D721Med (cell line): ENCODE measurements at places on chromosomes 11 and 22.

GRCh38 chr22:19998232-19998951 lies 18.2 kb downstream of the ARVCF start:
- no peak for DNase-seq

DNA sequence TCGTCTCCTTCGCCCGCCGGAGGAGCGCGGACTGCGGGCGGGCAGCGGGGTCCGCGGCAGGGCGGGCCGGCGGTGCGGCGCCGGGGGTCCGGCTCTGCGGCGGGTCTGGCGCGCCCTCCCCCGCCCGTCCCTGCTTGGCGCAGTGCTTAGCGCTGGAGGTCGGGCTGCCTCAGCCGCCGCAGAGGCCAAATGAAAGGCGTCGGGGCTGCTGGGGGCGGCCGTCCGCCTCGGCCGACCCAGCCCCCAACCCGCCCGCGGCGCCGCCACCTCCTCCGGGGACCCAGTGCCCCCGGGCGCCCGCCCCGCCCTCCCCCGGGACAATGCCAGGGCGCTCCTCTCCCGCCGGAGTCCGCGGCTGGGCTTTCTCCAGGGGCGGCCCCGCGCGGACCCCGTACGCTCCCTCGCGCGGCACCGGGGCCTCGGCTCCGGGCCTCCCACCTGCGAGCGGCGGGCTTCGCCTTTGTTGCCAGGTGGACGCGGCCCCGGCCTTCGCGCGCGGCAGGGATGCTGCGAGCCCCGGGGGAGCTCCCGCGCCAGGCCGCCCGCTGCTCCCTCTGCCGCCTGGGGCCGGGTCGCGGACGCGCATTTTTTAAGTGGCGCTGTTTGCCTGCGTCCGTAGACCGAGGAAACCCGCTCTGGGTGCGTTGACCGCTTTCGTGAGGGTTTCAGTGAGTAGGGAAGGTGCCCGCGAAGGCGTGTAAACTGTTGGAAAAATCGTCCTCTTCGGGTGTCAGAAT lies 583 bp downstream of the APLP2 start:
- DNase-seq = no peak

GRCh38 chr22:43956805-43957463 lies 1.7 kb downstream of the SAMM50 start:
- no peak for DNase-seq

DNA sequence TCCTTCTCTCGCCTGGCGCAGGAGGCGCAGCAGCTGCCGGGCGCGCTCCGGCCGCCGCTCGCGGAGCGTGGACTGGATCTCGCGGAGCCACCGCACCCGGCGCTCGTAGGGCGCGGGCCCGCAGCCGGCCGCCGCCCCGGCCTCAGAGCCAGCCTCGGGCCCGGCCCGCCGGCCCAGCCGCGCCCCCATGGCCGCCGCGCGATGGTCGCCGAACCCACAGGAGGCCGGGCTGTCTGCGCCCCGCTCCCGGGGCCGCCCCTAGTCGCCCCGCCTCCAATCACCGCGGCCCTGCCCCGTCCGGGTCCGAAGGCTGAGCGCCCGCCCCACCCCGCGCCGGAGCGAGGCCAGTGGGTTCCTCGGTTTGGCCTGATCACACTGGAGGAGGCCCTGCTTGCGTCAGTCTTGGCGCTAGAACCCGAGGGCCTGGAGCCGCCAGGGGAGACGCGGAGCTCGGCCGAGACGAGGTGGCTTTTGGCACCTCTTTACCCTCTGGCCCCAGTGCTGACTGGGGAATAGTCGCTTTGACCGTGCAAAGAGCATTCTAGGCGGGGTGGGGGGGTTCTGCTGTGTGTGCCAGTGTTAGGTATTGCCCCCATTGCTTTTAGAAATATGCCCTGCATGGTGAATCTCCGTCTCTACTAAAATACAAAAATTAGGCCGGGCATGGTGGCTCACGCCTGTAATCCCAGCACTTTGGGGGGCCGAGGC lies at the start of gene LRRC75B:
Gene LRRC75B, minus strand, starts transcription at position 223 of the 708 bp plus-strand sequence. Its CDS starts 34 bp downstream, at position 189.
- DNase-seq = peak; percentile 96

DNA sequence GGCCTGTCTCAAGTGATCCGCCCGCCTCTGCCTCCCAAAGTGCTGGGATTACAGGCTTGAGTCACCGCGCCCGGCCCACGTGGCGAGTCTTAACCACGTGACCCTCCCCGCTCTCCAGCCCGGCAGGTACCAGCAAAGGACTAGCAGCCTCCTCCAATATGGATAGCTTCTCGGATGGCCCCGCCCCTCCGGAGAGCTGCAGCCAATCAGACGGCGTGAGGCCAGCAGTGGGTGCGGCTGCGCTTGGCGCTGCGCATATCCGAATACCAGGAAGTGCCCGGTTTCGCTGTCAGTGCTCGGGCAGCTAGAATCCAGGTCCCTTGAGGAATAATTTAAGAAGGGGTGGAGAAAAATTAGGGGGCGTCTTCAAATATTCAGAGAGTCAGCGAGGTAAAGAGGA lies 14.7 kb upstream of the PISD start:
- DNase-seq = peak; percentile 65

GRCh38 chr11:108586600-108586999 lies 7.0 kb downstream of the EXPH5 start:
- DNase-seq = no peak

GRCh38 chr22:22753526-22754267 lies 109.3 kb downstream of the GGTLC2 start:
- peak; percentile 51 for DNase-seq

DNA sequence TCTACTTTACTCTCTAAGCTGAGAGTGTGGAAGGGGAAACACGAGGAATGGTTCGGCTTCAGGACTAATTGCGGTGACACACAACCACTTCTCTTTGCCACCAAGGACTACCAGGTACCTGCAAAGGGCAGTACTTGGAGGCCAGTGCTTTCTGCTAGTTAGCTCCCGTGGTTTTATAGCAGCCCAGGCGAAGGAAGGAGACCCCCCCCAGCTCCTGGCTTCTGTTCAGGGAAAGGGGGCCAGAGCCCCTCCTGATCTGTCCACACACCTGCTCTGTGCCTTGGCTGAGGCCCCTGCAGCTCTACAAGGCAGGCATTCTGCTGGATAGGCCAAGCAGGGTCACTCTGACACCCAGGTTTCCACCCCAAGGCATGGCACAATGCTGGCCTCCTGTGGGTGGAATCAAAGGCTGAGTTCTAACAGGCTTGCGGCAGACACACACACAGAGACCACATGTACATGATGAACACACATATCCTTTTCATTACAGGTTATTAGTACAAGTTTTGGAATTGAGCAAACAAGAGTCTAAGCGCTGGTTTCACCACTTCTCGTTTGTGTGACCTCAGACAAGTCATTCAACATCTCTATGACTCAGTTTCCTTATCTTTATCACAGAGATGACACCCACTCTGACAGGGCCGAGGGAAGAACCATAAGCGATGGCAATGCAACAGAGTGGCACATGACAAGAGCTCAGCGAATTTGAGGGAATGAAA lies 7.5 kb downstream of the SERPIND1 start:
- DNase-seq = no peak

GRCh38 chr11:75654314-75654713 lies 14.5 kb downstream of the MAP6 start:
- DNase-seq = no peak

GRCh38 chr22:40829131-40829530 lies 10.0 kb upstream of the SLC25A17 start:
- DNase-seq = no peak

DNA sequence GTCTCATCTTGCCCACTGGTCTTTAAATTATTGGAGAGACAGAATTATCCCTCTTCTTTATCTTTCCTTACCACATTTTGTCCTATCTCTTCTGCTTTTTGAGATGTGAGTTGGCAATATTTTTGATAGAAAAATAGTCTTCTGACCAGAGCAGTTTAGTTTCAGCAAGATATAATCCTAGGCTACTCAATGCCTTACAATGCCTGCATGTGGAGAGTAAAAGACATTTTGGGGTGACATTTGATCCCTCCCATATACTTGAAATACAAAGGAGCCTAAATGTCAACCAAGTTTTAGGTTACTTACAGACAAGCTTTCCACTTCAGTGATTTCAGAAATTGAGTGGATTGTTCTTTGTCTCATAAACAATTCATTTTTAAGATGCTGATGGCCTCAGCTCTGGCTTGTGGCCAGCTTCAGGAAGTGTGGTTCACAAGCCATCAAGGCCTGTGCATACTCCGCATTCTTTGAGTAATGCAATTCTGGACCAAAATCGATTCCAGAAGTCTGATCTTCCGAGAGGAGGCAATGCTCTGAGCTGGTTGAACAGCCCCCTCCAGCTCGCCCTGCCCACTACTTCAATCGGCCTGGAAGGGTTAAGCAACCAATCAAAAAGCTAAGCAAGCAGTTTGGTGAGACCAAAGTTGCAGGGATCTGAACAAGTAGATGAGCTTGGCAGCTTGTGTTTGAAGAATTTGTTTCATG lies 274.4 kb downstream of the BLID start:
- DNase-seq = no peak

DNA sequence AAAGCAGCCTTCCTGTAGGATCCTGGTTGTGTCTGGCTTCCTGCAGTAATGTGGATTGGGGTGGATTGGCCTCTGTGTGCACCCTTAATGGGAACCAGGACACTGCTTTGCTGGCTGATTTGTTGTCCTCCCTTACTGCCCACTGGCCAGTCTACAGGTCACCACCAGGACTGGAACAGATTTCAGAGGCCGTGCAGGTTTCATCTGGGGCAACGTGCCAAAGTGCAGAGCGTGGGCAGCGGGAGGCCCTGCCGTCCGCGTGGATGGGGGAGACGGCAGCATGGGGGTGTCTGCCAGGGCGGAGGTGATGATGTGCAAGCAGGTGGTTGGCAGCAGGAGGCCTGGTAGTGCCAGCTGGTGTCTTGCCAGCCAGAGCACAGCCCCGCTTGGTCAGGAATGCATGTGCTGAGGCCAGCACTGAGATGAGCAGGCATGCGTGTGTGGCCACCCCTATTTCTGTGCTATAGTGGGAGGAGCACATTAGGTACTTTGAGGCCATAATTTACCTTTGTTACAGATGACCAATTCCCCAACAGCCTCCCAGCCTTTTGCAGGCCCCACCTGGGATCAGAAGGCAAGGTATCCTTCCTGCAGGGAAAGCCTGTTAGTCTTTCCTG lies 24.3 kb downstream of the BCR start:
- no peak for DNase-seq

DNA sequence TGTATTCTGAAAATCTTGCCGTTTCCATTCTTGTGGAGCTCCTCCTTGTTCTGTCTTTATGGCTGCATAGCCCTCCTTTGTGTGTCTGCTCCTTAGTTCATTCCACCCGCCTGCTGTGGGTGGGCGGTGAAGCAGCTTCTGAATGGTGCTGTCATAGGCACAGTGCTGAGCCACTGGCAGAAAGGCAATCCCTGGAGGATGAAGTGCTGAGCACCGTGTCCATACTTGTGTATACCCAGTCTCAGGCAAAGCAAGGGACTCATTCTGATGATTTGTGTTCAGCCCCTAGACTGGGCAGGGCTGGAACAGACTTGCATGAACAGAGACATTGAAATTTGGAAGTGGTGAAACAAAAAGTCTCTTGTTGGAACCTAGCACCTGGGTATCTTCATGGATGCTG lies 134.9 kb downstream of the MYO18B start:
- DNase-seq = no peak

DNA sequence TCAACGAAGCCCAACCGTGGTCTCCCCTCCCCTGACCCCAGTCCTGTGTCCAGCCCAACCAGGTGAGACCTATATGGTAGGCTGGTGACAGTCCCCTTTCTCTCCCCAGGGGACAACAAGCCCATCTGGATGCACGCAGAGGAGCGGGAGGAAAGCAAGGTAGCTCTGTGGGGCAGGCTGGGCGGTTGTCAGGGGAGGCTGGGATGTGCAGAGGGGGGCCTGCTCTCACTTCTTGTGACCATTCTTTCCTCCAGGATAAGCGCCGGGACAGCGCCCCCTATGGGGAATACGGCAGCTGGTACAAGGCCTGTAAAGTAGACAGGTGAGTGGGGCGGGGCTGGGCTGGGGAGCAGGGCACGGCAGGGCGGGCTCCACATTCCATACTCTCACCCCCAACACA lies 3.5 kb upstream of the RAB1B start:
- DNase-seq = no peak

DNA sequence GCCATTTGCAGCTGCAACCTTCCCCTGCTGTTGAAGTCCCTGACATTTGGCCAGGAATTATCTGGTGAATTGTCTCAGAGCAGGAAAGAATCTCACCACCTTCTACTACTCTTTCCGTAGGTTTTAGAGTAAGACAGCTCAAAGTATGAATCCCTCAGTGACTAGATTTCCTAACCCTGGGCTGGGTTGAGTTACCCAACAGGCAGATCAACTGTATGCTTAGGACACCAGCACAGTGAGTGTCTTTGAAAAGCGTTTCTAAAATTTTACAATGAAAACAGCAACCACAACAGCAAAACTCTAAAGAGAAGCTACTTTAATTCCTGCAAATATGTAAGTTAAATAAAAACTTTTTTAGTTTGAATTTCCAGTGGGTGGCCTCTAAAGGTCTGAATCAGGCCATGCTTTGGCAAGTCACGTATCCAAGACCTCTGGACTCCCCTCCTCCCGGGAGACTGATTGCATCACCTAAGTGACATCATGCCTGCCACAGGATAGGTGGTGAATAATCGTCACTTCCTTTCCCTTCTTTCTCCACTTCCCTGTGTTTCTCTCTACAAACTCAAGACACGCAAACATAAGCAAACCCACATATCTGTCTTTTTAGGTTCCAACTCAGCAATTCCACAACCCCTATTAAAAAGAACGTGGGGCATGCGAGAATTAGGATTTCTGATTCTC lies 7.8 kb downstream of the OR8B12 start:
- no peak for DNase-seq

DNA sequence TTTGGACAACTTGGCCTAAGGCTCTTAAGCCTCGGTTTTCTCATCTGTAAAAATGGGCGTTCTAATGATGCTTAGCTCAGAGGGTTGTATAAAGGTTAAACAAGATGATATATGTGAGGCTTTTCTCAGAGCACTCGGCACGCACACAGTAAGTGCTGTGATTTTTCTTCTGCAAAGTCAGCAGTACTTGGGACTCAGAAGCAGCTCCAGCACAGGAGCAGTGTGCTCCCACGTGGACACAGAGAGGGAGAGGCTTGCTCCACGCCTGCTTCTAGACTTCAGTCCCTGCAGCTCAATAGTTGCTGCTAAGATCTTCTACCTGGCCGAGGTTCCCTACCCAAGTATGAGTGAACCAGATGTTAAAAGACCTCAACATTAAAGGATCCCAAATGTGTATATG lies 39.9 kb upstream of the PHF21A start:
- no peak for DNase-seq

- DNase-seq = no peak
These were observed 1118.2 kb downstream of the BRD1 start for GRCh38 chr22:48709453-48709852.

DNA sequence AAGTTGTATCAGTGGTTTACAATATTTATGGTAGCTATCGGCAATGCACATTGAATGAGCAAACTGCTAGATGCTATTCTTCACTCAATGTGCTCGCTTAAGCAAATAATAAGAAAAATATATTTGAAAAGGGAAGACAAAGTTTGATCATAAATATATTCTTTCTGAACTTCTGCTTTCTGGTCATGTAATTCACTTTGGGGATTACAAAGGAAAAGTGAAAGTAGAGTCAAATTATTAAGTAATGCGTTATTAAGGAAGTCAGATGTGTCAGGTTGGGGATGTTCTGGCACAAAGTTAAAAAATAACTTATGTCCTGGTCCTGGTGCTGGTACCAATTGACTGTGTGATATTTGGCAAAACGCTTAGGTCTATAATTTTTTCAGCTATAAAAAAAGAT lies 98.0 kb upstream of the TRIM77 start:
- no peak for DNase-seq

GRCh38 chr22:29089507-29089906 lies 16.7 kb downstream of the KREMEN1 start:
- DNase-seq = no peak
